ENCODE measurements at places on chromosomes 12 and 14.

GRCh38 chr12:88960213-88960878 is 380.1 kb upstream of the KITLG start:
- no peaks in the 10 kb centered on the region for H3K36me3 ChIP-seq
- no peak overlapping the region for H3K27ac ChIP-seq
- no peaks in the 10 kb centered on the region for H3K4me1 ChIP-seq
- no peak for DNase-seq
- H3K27me3 ChIP-seq: no peaks in the 10 kb centered on the region

GRCh38 chr12:40907115-40907527 is 214.9 kb downstream of the CNTN1 start:
- no peak overlapping the region for H3K27ac ChIP-seq
- no peak overlapping the region for H3K4me3 ChIP-seq
- no peaks in the 10 kb centered on the region for H3K27me3 ChIP-seq
- DNase-seq: no peak
- H3K36me3 ChIP-seq: no peaks in the 10 kb centered on the region
- no peaks in the 10 kb centered on the region for H3K4me1 ChIP-seq

- no peaks in the 10 kb centered on the region for H3K36me3 ChIP-seq
- H3K4me1 ChIP-seq: no peaks in the 10 kb centered on the region
- no peak overlapping the region for H3K27ac ChIP-seq
- H3K27me3 ChIP-seq: no peaks in the 10 kb centered on the region
- DNase-seq: peak; percentile 24
Observed at GRCh38 chr14:102471921-102472790, 37.4 kb downstream of the ANKRD9 start.

- H3K36me3 ChIP-seq: no peaks in the 10 kb centered on the region
- H3K27ac ChIP-seq: no peak overlapping the region
- peaks cover 5% of the 10 kb centered on the region for H3K4me1 ChIP-seq
- no peak overlapping the region for H3K4me3 ChIP-seq
- H3K27me3 ChIP-seq: peaks cover 100% of the 10 kb centered on the region
- no peak for DNase-seq
Observed at GRCh38 chr12:53956251-53956887, 1.7 kb downstream of the HOXC12 start.

DNA sequence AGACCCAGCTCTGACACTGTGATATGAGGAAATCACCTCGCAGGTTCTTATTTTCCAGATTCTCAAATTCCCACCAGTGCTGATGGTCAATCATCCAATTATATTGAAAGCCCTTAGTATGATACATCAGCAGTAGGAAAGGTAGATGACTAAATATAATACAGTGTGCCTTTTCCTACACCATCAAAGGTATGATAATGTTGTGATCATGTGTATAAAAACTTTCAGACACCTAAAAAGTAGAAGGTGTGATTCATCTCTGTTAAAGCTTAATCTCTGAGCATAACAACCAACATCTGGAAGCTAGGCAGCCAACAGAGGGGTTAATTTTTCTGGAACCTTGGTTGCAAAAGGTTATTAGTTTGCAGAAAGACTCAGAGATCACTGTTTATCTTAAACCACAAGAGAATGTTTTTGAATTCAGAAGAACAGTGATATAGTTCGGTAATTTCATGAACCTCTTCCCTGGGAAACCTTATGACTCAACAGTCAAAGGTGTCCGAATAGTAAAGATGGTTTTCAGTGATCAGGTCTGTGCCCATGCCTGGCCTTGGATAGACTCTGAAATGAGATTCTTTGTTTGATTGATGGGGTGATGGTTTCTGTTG is 122.5 kb downstream of the ETV6 start:
- no peak overlapping the region for H3K4me3 ChIP-seq
- no peaks in the 10 kb centered on the region for H3K36me3 ChIP-seq
- H3K27me3 ChIP-seq: no peaks in the 10 kb centered on the region
- DNase-seq: no peak

DNA sequence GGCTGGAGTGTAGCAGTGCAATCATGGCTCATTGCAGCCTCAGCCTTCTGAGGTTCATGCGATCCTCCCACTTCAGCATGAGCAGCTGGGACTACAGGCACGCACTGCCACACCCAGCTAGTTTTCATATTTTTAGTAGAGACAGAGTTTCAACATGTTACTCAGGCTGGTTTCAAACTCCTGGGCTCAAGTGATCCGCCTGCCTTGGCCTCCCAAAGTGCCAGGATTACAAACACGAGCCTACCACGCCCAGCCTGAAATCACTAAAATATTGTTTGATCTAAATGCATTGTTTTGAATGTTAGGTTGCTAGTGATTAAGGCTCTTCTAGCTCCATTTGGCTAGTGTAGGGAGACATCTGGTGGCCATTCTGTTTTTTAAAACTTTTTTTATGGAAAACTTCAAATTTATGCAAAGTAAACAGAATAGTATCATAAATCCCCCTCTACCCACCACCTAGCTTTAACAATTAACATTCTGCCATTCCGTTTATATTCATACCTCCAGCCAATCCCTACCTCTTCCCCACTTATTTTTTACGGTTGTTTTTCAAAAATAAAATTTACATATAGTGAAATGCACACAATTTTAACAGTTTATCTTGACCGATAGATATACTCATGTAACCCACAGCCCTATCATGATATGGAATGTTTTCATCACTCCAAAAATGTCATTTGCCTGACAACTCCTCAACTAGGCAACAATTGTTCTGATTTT is 37.8 kb downstream of the MYO1H start:
- no peaks in the 10 kb centered on the region for H3K4me1 ChIP-seq
- no peak overlapping the region for H3K27ac ChIP-seq
- H3K27me3 ChIP-seq: no peaks in the 10 kb centered on the region

DNA sequence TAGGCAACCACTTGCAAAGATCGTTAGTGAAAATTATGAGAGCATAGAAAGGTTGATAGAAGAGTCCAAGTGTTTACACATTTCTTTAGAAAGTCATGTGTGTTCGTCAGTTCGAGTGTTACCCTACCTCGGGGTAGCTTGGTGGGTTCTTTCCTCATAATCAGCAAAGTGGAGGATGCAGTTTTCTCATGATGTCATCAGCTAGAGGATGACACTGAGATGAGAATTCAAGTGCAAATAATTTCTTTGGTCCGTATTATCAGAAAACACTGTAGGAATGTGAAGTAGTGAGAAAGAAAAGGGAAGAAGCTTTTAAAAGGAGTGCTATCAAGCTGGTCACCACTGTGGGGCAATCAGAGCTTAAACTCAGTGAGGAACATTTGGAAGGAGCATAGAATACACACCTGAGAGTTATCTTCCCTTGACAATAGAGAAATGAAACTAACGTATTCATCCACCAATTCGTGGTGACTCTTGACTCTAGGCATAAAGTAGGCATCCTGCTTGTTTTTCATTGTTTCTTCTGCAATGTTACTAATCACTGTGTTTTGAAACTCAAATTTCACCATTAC is 1340.9 kb upstream of the TMEM132C start:
- H3K27me3 ChIP-seq: no peaks in the 10 kb centered on the region
- no peaks in the 10 kb centered on the region for H3K4me1 ChIP-seq
- no peak for DNase-seq
- no peaks in the 10 kb centered on the region for H3K36me3 ChIP-seq

DNA sequence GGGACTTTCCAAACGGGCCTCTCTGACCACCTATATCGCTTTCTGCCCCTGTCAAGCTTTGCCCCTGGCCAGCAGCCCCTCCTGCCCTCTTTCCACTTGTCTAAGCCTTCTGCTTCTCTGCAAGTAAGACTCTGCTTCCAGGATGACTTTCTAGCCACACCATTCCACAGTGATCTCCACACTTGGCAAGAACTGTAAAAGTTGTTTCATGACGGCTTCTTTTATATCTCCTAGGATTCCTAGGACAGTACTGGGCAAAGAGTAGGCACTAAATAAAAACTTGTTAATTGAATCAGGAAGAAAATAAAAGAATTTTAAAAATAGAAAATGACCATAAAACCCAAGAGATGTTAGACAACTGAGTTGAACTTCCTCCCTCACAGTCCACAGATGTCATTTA is 1.8 kb upstream of the PTPN21 start:
- H3K27me3 ChIP-seq: no peaks in the 10 kb centered on the region
- H3K4me1 ChIP-seq: peaks cover 33% of the 10 kb centered on the region
- no peak overlapping the region for H3K27ac ChIP-seq
- no peaks in the 10 kb centered on the region for H3K36me3 ChIP-seq
- no peak for DNase-seq

DNA sequence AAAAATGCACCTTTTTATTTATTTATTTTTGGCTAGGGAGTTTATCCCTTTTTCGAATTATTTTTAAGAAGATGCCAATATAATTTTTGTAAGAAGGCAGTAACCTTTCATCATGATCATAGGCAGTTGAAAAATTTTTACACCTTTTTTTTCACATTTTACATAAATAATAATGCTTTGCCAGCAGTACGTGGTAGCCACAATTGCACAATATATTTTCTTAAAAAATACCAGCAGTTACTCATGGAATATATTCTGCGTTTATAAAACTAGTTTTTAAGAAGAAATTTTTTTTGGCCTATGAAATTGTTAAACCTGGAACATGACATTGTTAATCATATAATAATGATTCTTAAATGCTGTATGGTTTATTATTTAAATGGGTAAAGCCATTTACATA is 14.9 kb upstream of the SNAPC1 start:
- peaks cover 64% of the 10 kb centered on the region for H3K36me3 ChIP-seq
- no peak overlapping the region for H3K27ac ChIP-seq
- H3K4me3 ChIP-seq: no peak overlapping the region
- H3K27me3 ChIP-seq: no peaks in the 10 kb centered on the region
- DNase-seq: no peak
- H3K4me1 ChIP-seq: peaks cover 46% of the 10 kb centered on the region

GRCh38 chr14:50676814-50677516 is 8.9 kb upstream of the SAV1 start:
- H3K36me3 ChIP-seq: no peaks in the 10 kb centered on the region
- no peak for DNase-seq
- H3K27me3 ChIP-seq: no peaks in the 10 kb centered on the region
- H3K4me3 ChIP-seq: no peak overlapping the region
- H3K27ac ChIP-seq: peak overlapping the region; percentile 16

DNA sequence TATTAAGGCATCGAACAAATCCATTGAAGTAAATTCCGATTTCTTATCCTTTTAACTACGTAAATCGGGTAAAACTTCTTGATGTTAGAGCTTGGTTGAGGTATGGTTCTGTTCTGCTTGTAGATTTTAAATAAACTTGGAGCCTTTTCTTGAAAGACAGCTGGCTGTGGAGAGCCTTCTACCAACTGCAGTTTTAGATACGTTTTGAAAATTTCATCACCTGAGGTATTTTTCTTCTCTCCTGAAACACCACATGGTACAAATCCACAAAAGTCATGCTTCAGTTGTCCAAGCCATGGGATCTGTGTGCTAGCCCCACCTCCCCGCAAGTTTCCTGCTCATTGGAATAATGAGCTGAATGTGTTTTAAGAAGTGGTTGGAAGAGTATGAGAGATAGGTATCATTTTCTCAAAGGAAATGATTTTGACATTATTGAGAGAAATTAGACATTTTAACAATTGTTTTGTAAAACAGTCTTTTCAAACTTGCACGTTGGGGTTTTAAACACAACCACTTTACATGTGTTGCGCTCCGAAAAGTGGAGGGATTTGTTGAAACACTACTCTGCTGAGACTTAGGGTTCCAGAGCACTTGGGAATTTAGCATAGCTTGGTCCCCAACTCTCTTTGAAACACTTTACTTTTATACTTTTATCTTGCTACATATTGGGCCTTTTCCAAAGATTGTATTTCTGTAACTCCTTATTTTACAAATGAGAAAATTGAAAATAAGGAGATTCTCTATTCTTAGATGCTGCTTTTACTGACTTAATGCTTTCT is 1.4 kb downstream of the PPM1A start:
- peak overlapping the region; percentile 100 for H3K27ac ChIP-seq
- no peaks in the 10 kb centered on the region for H3K36me3 ChIP-seq
- peaks cover 18% of the 10 kb centered on the region for H3K4me1 ChIP-seq
- DNase-seq: no peak
- no peaks in the 10 kb centered on the region for H3K27me3 ChIP-seq

DNA sequence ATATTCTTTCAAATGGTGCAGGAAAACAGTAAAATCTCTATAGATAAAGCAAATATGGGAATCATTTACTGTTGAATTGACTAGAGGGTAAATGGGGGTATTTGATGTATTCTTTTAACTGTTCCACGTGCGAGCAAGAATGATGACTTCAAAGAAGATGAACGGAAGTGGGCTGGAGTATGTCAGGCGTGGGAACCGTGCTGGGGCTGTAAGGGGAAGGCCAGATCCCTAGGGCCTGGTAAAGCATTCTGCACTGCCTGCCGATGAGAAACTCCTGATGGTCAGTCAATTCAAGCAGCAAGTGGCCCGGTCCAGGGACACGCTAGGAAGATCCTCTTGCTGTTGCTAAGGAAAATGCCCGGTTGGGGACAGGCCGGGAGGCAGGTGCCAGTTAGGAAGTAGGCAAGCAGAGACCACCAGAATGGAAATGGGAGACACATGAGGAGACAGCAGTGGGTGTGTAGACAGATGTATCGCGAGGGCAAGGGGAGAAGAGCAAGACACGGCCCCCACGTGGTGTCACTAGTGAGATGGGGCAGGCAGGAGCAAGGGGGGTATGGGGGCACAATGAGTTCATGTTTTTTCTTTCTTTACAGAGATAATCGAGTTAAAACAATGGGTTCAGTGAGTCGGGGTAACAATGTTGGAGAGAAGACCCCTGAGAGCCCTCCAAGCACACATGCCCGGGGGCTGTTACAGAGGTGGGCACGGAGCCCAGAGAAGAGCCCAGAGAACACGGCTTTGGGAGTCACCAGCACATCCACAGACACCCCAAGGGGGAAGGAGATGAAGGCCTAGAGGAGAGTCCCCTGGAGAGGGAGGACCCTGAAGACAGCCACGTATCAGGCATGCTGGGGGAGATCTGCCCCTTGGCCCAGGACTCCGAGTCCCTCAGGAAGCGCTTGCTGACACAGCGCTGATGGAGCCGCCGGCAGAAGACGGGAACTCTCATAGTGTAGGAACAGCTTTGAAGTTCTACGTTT is 37.2 kb downstream of the FBXO21 start:
- H3K27ac ChIP-seq: no peak overlapping the region
- H3K36me3 ChIP-seq: peaks cover 66% of the 10 kb centered on the region
- peaks cover 6% of the 10 kb centered on the region for H3K4me1 ChIP-seq

- no peaks in the 10 kb centered on the region for H3K27me3 ChIP-seq
- H3K36me3 ChIP-seq: no peaks in the 10 kb centered on the region
- no peak overlapping the region for H3K4me3 ChIP-seq
- no peak overlapping the region for H3K27ac ChIP-seq
- no peak for DNase-seq
Observed at GRCh38 chr12:17132336-17132735, 526.4 kb upstream of the LMO3 start.
